Spleen (tissue), 13 donors: ENCODE measurements at places on chromosomes 6 and 20.

GRCh38 chr6:113642714-113643406 is 214.3 kb upstream of the MARCKS start:
- H3K4me1 ChIP-seq = peaks cover 25% of the 10 kb centered on the region
- H3K36me3 ChIP-seq = no peaks in the 10 kb centered on the region
- peak overlapping the region; percentile 67 for H3K27ac ChIP-seq
- H3K4me3 ChIP-seq = no peak overlapping the region
- no peaks in the 10 kb centered on the region for H3K27me3 ChIP-seq

DNA sequence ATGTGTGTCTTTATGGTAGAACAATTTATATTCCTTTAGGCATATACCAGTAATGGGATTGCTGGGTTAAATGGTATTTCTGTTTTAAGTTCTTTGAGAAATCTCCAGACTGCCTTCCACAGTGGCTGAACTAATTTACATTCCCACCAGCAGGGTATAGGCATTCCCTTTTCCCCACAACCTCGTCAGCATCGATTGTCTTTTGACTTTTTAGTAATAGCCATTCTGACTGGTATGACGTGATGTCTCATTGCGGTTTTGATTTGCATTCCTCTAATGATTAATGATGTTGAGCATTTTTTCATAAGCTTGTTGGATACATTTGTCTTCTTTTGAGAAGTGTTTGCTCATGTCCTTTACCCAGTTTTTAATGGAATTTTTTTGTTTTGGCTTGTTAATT is 5.3 kb upstream of the TASP1 start:
- peaks cover 11% of the 10 kb centered on the region for H3K4me1 ChIP-seq
- no peaks in the 10 kb centered on the region for H3K27me3 ChIP-seq
- H3K4me3 ChIP-seq = no peak overlapping the region
- no peak overlapping the region for H3K27ac ChIP-seq
- no peak for DNase-seq
- no peaks in the 10 kb centered on the region for H3K36me3 ChIP-seq

GRCh38 chr6:111338843-111339242 is 144.2 kb downstream of the REV3L start:
- no peak overlapping the region for H3K4me3 ChIP-seq
- DNase-seq = no peak
- no peak overlapping the region for H3K27ac ChIP-seq
- no peaks in the 10 kb centered on the region for H3K4me1 ChIP-seq
- peaks cover 20% of the 10 kb centered on the region for H3K36me3 ChIP-seq

GRCh38 chr20:2755451-2756055 is 44.9 kb downstream of the CPXM1 start:
- no peak overlapping the region for H3K27ac ChIP-seq
- peaks cover 15% of the 10 kb centered on the region for H3K27me3 ChIP-seq
- no peaks in the 10 kb centered on the region for H3K36me3 ChIP-seq
- H3K4me1 ChIP-seq = peaks cover 32% of the 10 kb centered on the region

- H3K27ac ChIP-seq = no peak overlapping the region
- no peaks in the 10 kb centered on the region for H3K36me3 ChIP-seq
- H3K4me3 ChIP-seq = no peak overlapping the region
- H3K27me3 ChIP-seq = no peaks in the 10 kb centered on the region
Measured at GRCh38 chr6:20242397-20242796, 30.1 kb upstream of the MBOAT1 start.

GRCh38 chr6:22519237-22519636 is 50.1 kb upstream of the HDGFL1 start:
- no peaks in the 10 kb centered on the region for H3K4me1 ChIP-seq
- H3K27ac ChIP-seq = no peak overlapping the region
- DNase-seq = no peak
- H3K36me3 ChIP-seq = no peaks in the 10 kb centered on the region
- H3K4me3 ChIP-seq = no peak overlapping the region
- no peaks in the 10 kb centered on the region for H3K27me3 ChIP-seq

- peak overlapping the region; percentile 59 for H3K27ac ChIP-seq
- DNase-seq = no peak
- H3K4me3 ChIP-seq = no peak overlapping the region
Measured at GRCh38 chr6:193773-194310, 98.4 kb upstream of the DUSP22 start.

GRCh38 chr6:11296449-11297375 is 64.2 kb upstream of the NEDD9 start:
- peaks cover 13% of the 10 kb centered on the region for H3K36me3 ChIP-seq
- DNase-seq = no peak
- no peak overlapping the region for H3K27ac ChIP-seq
- H3K4me1 ChIP-seq = peaks cover 20% of the 10 kb centered on the region
- H3K27me3 ChIP-seq = no peaks in the 10 kb centered on the region

GRCh38 chr6:11403035-11403601 is 134.4 kb upstream of the TMEM170B start:
- peak overlapping the region; percentile 69 for H3K27ac ChIP-seq
- no peak overlapping the region for H3K4me3 ChIP-seq
- no peak for DNase-seq
- H3K27me3 ChIP-seq = no peaks in the 10 kb centered on the region
- H3K36me3 ChIP-seq = no peaks in the 10 kb centered on the region

DNA sequence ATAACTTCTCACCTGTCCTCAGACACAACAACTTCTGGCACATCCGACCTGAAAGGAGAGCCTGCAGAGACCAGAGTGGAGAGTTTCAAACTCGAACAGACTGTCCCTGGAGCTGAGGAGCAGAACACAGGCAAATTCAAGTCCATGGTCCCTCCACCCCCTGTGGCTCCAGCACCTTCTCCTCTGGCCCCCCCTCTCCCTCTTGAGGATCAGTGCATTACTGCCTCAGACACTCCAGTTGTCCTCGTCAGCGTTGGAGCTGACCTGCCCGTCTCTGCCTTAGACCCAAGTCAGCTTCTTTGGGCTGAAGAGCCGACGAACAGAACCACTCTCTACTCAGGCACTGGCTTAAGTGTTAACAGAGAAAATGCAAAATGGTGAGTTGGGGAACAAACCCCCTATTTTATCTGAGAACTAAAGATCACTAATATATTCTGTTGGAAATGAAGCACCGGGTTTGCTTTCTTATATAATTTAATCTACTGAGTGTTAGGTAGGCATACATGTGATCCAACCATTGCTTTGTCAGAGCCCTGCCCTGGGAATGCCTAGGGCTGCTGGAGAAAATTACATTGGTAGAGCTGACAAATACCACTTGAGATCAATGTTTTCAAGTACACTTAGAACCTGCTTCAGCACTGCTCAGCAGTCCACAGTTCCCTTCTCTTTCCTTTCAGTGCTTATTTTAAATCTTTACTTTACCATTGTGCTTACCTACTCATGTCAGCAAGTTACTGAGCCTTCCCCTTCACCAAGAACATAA is 77.5 kb upstream of the LTV1 start:
- H3K27me3 ChIP-seq = no peaks in the 10 kb centered on the region
- H3K27ac ChIP-seq = no peak overlapping the region
- DNase-seq = no peak
- H3K36me3 ChIP-seq = peaks cover 83% of the 10 kb centered on the region
- H3K4me1 ChIP-seq = peaks cover under 1% of the 10 kb centered on the region
- H3K4me3 ChIP-seq = no peak overlapping the region

- H3K27me3 ChIP-seq = no peaks in the 10 kb centered on the region
- H3K27ac ChIP-seq = peak overlapping the region; percentile 86
- peaks cover 95% of the 10 kb centered on the region for H3K4me1 ChIP-seq
- H3K36me3 ChIP-seq = no peaks in the 10 kb centered on the region
- no peak overlapping the region for H3K4me3 ChIP-seq
Measured at GRCh38 chr20:48772183-48772976, 55.4 kb downstream of the PREX1 start.

- no peak overlapping the region for H3K27ac ChIP-seq
- no peaks in the 10 kb centered on the region for H3K4me1 ChIP-seq
- no peak for DNase-seq
- peaks cover 3% of the 10 kb centered on the region for H3K36me3 ChIP-seq
Measured at GRCh38 chr20:46073443-46073842, 16.3 kb downstream of the NCOA5 start.

DNA sequence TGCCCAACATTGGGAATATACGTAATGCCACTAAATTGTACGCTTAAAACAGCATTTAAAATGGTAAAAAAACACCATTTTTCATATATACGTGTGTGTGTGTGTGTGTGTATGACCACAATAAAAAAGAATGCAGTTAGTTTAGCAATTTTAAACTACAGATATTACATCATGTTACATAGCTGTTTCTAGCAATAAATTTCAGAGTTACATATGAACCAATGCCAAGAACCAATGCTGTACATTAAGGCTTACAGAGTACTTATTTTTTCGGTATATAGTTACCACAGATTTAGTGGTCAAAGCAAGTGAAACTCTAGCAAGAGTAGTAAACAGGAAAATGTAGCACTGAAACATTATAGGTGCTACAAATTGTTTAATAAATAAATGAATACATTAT is 119.3 kb downstream of the PDE10A start:
- no peaks in the 10 kb centered on the region for H3K4me1 ChIP-seq
- no peak overlapping the region for H3K27ac ChIP-seq
- no peaks in the 10 kb centered on the region for H3K36me3 ChIP-seq
- no peaks in the 10 kb centered on the region for H3K27me3 ChIP-seq
- DNase-seq = no peak

DNA sequence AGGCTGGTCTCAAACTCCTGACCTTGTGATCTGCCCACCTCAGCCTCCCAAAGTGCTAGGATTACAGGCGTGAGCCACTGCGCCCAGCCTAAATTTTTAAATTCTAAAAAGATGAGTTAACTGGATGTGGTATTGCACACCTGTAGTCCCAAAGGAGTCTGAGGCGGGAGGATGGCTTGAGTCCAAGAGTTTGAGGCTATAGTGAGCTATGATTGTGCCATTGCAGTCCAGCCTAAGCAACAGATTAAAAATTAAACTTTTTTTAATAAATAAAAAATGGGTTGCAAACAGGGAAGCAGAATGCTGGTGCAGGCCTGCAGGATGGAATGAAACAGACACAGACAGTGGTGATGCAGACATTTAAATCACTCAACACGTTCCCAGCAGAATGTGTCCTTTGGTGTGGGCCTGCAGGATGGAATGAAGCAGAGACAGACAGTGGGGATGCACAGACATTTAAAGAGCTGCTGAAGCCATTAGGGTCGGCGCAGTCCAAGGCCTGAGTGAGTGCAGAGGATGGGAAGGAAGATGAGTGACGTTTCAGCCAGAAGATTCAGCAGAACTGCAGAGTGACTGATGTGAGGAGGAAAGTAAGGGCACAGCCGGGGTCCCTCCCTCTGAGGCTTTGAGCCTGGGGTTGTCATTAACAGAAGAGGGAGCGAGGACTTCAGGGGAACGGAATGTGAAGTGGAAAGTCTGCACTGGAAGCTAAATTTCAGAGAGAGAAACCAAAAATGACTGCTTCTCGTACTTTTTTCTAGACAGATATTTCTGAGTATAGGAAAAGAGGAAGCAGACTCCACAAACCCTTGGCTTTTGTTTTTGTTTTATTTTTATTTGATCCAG is 117.5 kb downstream of the RIN2 start:
- H3K4me1 ChIP-seq = no peaks in the 10 kb centered on the region
- H3K27ac ChIP-seq = peak overlapping the region; percentile 17
- DNase-seq = no peak
- no peaks in the 10 kb centered on the region for H3K27me3 ChIP-seq
